ENCODE measurements at places on chromosomes 4 and X. TPM values are rescaled to one million over a fixed set of nuclear protein-coding genes. Genes with fewer than 3 reads are reported as not detected.

DNA sequence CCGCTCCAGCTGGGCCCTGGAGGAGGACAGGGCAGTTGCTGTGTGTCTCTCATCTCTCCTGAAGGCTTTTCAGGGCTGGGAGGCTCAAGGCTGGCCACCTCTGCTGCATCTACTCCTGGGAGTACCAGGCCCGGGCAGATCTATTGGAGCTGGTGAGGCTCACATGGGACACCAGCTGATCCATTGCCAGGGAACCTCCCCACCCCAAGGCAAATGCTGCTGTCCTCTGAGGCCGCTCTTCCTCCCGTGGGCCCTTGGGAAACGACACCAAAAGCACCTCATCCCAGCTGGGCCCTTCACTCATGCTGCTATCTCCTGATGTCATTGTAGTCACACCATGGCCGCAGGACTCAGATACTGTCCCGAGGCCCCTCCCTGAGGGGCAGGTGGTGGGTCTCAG is 3.6 kb downstream of the UBL4A start:
- DNase-seq = no peak

GRCh38 chrX:41332408-41333002 is 1.5 kb upstream of the DDX3X start:
- no peak for DNase-seq

GRCh38 chr4:41693629-41694028 is 54.9 kb downstream of the PHOX2B start:
- no peak for DNase-seq

GRCh38 chr4:162891788-162892707 is 274.6 kb downstream of the NAF1 start:
- DNase-seq = no peak

Gene CFAP47
- total RNA-seq = not detected

Gene POU3F4
- not detected for total RNA-seq
